ENCODE measurements at places on chromosomes 4 and X.

GRCh38 chr4:80201252-80202151 is 4.2 kb downstream of the PRDM8 start:
- DNase-seq, result no peak

DNA sequence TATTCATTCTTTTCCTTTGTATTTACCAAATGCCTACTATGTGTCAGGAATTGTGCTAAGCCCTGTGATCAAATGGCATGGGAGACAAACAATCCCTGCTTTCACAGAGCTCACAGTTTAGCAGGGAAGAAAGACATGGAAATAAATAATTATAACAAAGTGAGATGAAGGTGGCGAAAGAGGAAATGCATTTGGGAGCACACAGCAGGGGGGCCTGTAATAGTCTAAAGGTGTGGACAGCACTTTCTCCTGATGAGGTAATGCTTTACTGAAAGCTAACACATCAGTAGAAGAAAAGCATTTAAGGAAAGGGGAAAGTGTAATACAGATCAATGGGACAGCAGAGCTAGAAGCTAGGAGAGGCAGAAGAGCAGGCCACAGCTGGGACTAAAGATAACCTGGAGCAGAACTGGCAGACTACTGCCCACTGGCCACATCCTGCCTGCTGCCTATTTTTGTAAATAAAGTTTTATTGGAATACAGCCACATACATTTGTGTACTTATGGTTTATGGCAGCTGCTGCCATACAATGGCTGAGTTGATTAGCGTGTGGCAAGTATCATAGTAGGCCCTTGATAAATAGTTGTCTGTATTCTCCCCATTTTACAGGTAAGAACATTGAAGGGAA is 67.1 kb upstream of the TAPT1 start:
- DNase-seq, result no peak

DNA sequence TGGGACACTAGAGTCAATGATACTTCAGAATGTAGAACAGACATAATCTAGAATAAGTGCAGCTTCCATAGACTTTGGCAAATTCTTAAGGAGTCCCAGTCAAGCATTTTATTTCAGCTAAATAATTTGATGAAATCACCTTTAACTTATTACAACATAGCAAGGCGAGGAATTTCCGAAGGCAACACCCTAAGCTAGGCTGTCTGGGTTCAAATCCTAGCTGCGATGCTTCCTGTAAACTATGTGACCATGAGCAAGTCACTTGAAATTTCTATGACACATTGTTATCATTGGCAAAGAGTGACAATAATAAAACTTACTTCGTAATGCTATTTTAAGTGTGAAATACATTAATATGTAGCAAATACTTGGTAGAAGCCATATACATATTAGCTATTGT is 679.1 kb downstream of the DMD start:
- no peak for DNase-seq

GRCh38 chrX:37420756-37421155 is 71.6 kb downstream of the PRRG1 start:
- no peak for DNase-seq

- no peak for DNase-seq
Measured at GRCh38 chr4:148359769-148360168, 82.4 kb downstream of the NR3C2 start.

GRCh38 chrX:150225266-150225665 is 137.9 kb upstream of the MAMLD1 start:
- DNase-seq, result no peak

GRCh38 chr4:123966990-123967769 is 570.6 kb downstream of the SPRY1 start:
- no peak for DNase-seq

DNA sequence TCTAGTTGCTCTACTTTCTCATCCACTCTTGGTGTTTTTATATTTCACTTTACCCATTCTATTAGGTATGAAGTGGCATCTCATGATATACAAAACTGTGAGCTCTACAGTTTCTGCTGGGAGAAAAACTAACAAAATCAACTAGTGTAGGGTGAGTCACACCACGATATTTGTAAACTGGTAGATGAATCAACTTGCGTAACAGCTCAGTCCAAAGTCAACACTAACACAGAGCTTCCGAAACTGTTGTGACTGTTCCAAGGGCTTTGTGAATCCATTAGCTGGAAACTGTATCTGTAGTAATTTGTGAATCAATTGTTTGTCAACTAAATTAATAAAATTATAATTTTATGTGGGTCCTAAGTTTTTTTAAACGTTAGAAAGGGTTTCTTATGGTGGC is 119.8 kb upstream of the TSPAN5 start:
- no peak for DNase-seq

DNA sequence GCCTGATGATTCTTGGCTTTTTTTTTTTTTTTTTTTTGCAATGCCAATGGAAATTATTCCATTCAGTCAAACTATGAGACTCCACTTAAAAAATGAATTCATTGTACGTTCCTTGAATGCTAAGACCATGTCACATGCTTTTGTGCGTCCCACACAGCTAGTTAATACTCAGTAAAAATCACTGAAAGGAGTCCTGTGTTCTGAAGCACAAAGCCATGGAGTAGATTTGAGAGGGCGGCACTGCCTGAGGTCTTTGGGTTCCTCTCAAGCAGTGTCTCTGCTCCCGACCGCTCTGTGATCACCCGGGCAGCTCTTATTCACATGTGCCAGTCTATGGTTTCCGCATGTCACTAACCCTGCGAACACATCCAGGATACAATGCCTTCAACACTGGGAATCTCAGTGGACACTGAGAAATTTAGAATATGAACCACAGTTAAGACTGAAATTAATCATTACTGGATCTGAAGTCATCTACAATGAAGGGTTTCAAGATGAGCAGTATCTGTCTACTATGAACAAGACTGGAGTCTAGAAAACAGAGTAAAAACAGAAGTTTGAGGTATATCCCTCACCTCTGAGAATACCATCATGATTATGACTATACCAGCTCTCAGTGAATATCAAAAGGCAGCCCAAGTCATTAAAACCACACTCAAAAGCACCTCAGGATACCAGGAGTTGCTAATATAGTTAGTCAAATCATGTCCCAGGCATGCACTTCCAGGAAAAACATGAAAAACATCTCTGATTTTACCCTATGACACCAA is 193.0 kb downstream of the MGST2 start:
- no peak for DNase-seq

GRCh38 chrX:124475358-124475757 is 129.0 kb downstream of the SH2D1A start:
- no peak for DNase-seq

GRCh38 chr4:150518559-150518958 is 63.4 kb upstream of the MAB21L2 start:
- DNase-seq, result no peak

DNA sequence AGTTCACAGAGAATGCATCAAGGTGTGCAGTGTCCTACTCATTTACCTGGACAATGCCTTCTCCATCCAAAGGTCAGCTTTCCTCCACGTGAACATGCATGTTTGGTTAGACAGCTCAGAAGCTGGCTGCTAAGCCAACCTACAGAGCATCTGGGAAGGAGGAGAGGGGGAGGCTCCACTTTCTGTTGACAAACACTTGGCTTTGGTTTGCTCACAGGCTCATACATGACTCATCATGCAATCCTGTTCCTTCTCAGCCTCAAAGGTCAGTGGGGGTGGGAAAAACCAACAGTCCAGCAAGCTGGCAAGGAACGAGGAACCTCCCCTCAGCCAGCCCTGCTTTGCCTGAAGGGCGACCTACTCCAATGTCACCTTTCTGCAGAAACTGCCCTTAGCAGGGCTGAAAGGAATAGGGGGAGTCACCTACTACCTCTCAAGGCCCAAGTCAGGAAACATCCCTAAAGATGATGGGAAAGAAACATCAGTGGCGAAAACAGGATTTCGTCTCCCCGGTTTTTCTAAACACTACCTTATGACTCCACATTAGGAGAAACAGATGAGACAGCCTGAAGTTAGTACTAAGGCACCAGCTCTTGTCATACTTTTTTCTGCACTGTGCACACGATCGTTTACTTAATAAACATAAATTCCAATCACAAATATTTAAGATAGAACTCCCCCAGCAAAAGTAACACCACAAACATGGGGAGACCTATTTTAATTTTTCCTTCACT is 37.9 kb downstream of the RELL1 start:
- no peak for DNase-seq

- DNase-seq, result no peak
Measured at GRCh38 chr4:174394915-174395314, 111.2 kb downstream of the CEP44 start.

DNA sequence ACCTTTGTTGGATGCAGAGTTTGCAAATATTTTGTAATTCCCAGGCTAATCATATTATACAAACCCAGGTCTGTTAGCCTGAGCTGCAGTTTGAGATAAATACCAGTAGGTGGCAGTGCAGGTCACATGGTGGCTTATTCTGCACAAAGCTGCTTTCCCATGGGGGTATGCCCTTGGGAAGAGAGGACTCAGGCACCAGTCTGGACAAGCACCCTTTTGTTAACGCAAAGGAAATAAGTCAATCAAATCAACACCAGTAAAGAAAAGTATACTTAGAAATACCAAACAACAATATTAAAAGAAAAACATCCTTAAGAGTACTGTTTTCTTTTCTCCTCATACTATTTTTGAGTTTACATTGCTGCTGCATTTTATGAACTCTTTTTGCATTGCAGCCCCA is 389.0 kb upstream of the ZFP42 start:
- no peak for DNase-seq

- DNase-seq, result no peak
Measured at GRCh38 chr4:115729739-115730266, 616.4 kb upstream of the NDST4 start.

- DNase-seq, result no peak
Measured at GRCh38 chr4:24266951-24267722, 317.2 kb downstream of the DHX15 start.

DNA sequence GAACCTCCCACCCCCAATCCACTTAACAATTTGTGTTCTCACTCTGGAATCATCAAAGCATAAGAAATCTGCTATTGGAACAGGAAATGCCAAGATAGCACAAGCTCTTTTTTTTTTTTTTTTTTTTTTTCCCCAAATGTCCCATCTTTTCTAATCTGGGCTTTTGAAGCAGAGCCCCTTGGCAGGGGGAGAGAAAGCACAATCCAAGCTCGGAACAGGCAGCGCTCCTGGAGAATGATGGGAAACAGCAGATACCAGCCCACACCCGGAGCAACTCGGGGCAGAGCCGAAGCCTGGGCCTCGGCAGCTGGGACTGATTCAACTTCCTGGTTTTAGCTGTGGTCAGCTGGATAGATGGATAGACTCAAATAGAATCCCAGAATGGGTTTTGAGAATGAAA is 235.1 kb downstream of the QDPR start:
- DNase-seq, result no peak

- no peak for DNase-seq
Measured at GRCh38 chr4:128591482-128591881, 218.0 kb upstream of the JADE1 start.

DNA sequence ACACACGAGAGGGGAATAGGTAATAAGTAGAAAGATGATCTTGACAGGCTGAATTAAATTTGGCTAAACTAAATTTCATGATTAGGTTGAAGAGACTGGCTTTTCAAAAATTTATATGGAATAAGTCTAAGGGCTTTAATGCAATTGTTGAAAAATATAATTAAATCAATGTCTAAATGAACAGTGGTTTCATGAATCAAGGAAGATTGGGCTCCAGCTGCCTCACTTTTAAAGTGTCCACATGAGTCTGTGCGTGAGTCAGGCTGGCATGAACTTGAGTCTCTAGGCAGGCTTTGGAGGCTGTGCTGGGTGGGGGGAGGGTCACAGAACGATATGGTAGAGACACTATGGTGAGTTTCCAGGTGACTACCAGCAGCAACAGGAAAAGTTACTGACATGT is 111.9 kb downstream of the SORBS2 start:
- DNase-seq, result no peak

GRCh38 chr4:41065434-41066006 is 148.8 kb downstream of the APBB2 start:
- DNase-seq, result no peak

DNA sequence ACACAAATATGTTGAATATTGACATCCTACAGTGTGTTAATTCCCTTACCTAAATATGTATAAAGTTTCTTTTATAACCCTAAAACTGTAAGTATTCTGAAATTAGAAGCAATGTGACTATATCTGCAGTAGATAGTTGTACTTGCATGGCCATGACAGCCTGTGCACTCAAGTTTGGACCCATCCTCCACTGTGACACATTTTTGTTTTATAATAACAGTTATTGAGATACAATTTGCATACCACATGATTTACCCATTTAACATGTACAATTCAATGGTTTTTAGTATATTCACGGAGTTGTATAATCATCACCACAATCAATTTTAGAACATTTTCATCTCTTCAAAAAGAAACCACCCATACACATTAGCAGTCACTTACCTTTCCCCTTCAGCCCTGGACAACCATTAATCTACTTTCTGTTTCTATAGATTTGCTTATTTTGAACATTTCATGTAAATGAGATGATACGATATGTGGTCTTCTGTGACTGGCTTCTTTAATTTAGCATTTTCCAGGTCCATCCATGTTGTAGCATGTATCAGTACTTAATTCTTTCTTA is 29.6 kb downstream of the HERC3 start:
- DNase-seq, result no peak

DNA sequence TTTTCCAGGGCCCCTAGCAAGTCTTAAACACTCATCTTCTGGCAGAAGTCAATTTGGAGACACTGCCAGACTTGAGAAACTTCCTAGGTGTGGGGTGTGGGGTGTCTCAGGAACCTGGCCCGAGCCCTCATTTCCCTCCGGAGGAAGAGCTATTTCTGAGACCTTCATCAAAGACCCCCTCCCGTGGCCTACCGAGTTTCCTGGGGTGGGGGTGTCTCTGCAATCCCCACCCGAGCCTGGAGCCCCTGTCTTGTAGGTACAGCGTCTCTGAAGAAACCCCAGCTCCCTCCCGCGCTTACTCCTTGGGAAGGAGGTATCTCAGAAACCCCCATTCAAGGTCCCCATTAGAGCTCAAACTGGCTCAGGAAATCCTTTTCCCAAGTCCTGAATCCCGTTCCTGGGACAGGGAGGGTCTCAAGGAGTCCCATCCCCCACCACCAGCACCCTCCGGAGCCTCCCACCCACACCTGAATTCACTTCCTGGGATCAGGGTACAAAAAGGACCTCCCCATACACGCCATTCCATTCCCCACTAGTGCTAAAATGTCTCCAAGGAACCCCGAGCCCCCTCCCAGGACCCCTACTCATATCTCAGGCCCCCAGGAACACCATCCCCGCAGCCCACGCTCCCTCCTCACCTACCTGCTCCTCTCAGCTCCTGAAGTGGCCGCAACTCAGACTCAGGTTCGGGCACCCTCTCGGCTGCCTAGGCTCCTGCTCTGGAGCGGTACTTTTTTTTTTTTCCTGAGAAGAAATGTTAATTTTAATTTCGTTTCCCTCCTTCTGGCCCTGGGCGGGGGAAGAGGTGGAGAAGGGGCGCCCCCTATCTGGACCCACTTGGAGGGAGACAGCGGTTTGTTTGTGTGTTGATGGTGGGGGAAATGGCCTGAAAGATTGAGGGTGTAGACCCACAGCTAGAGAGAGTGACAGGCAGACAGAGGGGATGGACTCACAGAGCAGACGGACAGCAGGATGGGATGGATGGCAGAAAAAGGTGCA is 1.1 kb downstream of the SLC38A5 start:
- no peak for DNase-seq

DNA sequence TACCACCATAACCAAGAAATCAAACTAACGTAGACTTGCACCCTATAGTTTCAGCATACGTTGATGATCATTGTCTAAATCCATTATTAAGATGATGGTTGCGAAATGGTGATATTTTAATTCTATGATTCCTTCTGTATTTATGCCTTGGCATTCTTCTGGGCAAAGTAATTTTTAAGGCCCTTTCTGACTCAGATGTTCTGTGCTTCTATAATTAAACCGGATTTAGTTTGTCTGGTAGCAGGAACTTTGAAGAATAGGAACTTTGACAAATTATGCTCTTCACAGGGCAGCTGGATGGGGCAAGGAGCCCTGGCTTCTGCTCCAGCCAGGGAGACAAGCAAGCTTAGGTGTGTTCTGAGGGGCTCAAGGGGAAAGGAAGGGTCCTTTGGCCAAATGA is 23.8 kb upstream of the PLAC1 start:
- DNase-seq, result no peak

Measured in NCI-H2171 (cell line).